ENCODE measurements at places on chromosomes 3 and 15.

DNA sequence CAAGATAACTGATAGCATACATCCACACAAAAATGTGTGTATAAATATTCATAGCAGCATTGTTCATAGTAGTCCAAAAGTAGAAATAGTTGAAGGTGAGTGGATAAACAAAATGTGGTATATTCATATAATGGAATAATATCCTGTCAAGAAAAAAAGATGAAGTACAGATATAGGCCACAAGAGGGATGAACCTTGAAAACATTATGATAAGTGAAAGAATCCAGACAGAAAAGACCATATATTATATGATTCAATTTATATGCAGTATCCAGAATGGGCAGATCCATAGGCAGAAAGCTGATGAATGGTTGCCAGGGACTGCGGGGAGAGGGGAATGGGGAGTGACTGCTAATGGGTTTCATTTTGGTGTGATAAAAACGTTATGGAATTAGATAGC lies 54.3 kb upstream of the TNIK start:
- DNase-seq: no peak

- no peak for DNase-seq
These were observed 8.9 kb upstream of the CMTM8 start for GRCh38 chr3:32229565-32229964.

DNA sequence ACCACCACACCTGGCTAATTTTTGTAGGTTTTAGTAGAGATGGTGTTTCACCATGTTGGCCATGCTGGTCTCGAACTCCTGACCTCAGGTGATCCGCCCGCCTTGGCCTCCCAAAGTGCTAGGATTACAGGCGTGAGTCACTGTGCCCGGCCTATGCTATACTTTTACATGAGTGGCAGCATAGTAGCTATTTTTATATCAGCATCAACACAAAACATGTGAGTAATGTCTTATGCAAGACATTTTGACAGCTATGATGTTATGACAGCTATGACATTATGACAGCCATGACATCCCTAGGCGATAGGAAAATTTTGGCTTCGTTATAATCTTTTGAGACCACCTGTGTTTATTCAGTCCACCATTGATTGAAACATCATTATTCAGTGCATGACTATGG lies 4.1 kb upstream of the NAALADL2 start:
- no peak for DNase-seq

- DNase-seq: no peak
These were observed 336.3 kb upstream of the ADAMTS9 start for GRCh38 chr3:65024148-65024547.

DNA sequence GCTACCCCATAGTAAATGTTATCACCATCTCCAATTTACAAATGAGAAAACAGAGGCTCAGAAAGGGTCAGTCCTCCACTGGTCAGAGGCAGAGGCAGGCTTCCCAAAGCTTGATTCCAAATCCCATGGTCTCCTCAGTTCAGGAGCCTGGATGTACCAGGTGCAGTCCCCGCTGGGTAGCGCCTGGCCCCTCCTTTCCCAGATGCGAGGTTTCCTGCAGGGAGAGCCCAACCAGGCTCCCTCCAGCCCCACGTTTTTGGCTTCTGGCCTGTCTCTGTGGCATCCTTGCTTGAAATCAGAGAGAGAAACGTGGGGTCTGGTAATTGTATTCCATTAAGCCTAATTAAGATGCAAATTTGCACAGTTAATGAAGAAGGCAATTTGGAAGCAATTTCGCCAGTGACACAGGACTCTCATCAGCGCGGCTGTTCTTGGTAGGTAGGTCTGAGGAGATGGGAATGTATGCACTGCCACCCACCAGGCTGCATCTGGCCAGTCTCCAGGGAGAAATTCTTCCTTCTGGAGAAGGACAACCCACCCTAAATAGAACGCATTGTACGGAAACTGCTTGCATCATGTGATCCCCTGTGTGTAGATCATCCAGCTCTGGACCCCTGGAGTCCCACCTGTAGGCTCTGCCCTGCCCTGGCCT lies 50.5 kb downstream of the HRH1 start:
- DNase-seq: no peak

DNA sequence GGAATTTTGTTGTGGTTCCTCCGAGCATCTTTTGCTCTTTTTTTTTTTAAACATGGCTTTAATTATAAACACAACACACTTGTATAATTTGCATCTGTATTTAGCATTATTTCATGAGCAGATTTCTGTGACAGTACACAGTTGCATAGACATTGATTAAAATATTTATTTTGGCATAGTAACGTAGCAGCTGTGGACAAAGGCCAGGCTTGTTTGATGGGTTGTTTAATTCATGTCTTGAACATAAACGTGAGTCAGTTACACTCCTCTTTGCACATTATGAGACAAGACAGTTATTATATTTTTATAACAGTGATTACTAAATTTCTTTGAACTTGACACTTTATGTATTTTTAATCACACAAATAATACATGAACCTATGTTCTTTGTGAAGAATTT lies 182.5 kb downstream of the CACNA2D3 start:
- no peak for DNase-seq

DNA sequence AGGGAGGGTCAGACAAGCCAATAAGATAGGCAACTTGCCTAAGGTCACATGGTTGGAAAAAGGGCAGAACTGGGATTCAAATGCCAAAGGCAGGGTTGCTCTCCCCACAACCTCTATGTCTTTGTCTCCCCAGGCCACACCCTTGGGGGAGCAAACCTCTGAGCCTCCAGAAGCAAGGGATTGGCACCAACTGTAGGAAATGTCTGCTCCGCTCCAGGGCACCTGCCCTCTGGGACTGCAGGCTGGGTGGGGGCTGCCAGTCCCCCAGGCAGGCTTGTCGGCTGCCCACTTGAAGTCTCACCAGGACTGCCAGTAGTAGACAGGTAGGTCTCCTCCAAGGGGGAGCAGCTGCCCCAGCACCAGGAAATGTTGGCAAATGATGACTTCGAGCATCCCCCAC lies 2.0 kb downstream of the FAM3D start:
- no peak for DNase-seq
